Astrocyte of the cerebellum (primary cell): ENCODE measurements at places on chromosomes 11 and 22.

GRCh38 chr11:69417699-69418085 lies 63.8 kb upstream of the LINC01488 start:
- no peak for DNase-seq

GRCh38 chr11:62592146-62592815 lies 958 bp upstream of the TUT1 start:
- DNase-seq, result no peak

GRCh38 chr11:47992959-47993820 lies 12.8 kb downstream of the PTPRJ start:
- no peak for DNase-seq

- peak; percentile 22 for DNase-seq
Measured at GRCh38 chr22:36540867-36541642, 12.1 kb upstream of the EIF3D start.

DNA sequence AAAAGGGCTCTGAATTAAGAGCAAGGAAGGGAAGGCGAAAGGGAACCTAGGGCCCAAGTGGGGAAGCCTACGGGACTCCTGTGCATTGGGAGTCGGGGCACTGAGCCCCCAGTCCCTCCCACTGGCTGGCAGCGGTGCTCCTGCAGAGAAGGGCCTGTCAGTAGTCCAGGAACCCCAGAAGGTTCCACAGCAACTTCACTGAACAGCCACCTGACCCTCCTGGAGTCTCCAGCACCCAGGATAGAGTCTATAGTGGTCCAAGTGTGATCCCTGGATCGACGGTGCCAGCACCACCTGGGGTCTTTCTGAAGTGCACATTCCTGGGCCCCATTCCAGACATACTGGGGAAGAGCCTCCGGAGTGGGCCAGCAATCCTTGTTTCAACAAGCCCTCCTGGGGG lies 100.0 kb upstream of the B3GAT1 start:
- DNase-seq, result no peak

DNA sequence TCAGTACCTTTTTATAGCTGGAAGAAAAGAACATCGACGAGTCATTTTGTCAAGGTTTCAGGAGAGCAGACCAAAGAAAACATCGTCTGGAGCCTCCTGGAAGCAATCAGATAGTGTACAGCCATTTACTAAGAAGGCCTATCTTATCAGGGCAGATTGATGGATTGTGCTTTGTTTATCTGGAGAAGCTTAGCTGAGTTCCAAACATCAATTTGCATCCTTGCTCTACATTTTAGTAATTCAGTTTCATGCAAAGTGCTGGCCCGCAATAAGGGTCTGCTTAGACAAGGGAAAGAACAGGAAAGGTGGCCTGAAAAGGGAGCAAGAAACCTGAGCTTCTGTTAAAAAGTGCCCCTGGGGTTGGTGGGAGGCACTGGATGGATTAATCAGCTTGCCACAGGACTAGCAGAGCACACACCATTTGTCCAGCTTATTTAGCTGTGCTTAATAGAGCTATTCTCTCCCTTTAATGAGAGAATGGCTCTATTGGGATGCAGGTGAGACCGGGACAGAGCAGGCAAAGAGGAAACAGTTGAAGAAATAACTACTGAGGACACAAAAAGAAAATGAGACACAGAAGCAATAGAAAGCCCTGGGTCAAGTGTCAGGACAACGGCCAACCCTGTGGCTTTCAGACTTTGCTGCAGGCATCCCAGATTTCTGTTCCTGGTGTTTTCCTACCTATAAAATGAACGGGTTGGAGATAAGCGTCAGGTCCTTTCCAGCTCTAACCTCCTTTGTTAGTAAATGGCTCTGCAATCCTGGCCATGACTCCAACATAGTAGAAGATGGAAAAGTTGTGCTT lies 122.1 kb upstream of the TTC12 start:
- no peak for DNase-seq

DNA sequence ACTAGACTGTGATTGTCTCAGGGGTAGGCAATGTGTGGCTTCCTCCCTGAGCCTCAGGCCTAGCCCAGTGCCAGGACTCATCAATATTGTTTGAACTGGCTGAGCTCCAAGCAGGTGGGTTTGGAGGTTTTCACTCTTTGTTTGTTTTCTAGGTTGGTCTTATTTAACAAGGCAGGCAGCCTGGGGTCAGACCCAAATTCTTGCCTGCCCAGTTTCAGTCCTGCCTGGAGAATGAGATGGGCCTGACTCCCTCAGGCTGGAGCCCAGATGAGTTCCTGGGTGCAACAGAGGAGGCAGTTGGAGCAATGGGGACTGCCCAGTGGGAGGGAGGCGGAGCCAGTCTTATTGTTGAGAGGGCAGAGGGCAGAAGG lies 28.3 kb upstream of the TP53I11 start:
- no peak for DNase-seq

GRCh38 chr22:49046546-49047361 lies 780.9 kb downstream of the BRD1 start:
- no peak for DNase-seq

GRCh38 chr11:68843052-68843561 lies 1.4 kb upstream of the CPT1A start:
- peak; percentile 32 for DNase-seq

DNA sequence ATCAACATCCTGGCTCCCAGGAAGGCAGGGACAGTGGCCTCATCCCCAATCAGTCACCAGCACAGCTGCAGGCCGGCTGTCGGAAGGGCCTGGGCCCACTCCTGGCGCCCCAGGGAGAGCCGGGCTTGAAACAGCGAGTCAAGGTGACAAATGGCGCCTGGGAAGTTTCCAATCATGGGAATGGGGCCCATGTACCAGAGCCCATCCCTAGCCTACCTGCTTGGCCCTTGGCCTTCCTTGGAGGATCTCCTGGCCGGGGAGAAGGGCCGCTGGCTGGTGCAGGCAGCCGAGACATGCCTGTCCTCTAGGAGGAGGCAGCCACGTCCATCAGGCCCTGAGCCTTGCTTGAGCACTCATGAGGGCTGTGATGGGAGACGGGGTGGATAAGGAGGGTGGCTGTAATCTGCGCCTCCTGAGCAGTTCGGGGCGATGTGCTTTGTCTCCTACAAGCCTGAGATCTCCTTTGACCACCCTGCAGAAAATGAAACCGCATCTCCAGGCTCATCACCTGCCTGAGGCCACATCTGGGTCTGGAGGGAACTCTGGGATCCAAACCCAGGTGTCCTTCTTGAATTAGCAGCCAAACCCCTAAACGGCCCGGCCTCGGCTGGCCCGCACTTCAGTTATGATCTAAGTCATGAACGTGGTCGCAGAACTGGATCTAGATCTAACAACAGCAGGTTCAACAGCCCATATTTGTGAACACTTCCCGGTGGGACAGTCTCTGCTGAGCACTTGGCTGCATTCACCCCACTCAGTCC lies 862.0 kb downstream of the TBC1D22A start:
- DNase-seq, result no peak

GRCh38 chr11:12999597-12999996 lies 9.5 kb upstream of the RASSF10 start:
- DNase-seq, result no peak

DNA sequence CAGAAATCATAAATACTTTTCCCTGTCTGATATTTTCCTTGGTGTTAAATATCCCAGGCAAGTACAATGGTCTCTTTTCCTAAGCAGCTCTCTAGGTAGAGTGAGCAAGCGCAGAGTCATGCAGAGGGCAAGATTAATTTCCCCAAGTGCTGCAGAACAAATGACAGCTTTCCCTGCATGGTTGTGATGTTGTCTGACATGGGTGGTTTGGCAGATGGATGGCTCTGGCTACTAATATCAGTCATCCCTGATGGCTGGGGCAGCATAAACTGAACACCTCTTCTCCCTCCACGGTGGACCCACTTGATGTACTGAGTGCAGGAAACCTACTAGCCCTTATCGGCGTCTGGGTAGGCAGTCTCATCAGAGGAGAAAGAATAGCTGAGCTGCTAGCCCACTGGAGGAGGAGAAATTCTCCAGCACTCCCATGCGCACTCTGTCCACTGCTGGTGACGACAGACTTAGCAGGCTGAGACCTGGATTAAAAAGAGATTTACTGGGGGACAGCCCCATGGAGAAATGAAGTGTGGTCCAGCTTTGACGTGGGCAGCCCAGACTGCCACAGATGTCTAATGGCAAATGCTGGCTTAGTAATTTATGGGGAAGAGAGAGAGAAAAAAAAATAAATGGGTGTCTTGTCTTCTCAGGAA lies 202.9 kb downstream of the DBX1 start:
- no peak for DNase-seq

DNA sequence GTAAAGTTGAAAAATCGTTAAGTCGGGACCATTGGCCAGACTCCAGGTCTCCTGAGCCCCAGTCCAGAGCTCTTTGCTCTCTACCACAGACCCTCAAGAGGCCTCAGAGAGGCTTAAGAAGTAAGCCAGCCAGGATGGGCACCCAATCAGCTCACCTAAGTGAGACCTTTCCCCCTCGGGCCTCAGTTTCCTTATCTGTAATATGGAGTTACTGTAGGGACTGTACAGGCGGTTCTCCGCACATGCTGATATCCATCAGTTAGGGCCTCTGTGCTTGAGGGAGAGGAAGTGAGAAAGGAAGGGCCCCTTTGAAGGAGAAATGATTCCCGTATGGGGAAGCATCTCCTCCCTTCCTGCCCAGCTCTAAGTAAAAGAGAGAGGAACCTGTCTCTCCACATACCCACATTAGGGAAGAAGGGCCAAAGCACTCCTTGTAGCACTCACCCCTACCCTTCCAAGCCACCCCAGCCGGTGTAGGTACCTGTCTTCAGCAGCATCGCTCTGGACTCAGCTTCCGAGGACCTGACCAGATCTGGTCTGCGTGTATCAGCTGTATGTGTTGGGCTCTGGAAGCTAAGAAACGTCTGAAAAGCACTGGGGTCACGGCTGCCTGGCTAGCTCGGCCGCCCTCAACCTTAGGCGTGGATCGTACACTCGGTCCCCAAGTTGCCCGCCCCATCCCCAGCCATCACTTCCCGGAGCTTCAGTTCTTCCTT lies 653 bp downstream of the NAGA start:
- DNase-seq, result no peak

- DNase-seq, result no peak
Measured at GRCh38 chr22:33524511-33525260, 395.6 kb downstream of the LARGE1 start.

DNA sequence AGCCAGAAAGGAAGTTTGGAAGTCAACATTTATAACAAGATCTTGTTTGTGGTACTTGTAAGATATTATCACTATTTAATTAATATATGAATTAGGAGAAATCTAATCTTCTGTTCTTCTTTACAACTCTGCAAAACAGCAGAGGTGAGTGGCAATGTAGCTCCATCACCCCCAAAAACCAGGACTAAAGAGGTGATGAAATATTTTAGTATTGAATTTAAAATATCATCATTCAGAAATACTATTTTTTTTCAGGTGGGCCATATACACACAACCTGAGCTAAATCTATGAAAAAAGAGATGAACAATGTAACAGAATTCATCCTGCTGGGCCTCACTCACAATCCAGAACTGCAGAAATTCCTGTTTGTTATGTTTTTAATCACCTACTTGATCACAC lies at the start of gene OR4C45:
TSS of gene OR4C45 (plus strand) at position 301 of the 400 bp plus-strand sequence.
- no peak for DNase-seq

- no peak for DNase-seq
Measured at GRCh38 chr11:128563942-128564641, 23.3 kb downstream of the ETS1 start.

- no peak for DNase-seq
Measured at GRCh38 chr11:10590218-10590915, 21.9 kb upstream of the LYVE1 start.

DNA sequence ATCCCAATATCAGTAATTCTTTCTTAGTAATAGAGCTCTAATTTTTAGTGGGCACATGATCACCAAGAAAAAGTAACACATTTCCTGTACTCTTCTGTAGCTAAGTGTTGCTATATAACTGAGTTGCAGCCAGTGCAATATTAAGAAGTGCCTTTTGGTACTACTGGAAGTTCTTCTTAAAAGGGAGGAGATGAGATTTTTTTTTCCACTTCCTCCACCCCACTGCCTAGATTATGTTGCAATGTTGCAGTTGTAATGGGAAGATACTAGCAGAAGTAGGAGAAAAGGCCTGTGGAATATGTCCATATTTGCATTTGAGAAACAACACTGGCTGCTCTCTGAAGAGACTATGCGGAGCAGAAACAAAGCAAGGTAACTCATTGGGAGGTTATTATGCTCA lies 280.6 kb upstream of the ANO5 start:
- no peak for DNase-seq

GRCh38 chr11:61280883-61281580 lies 14.1 kb downstream of the VWCE start:
- DNase-seq, result no peak

DNA sequence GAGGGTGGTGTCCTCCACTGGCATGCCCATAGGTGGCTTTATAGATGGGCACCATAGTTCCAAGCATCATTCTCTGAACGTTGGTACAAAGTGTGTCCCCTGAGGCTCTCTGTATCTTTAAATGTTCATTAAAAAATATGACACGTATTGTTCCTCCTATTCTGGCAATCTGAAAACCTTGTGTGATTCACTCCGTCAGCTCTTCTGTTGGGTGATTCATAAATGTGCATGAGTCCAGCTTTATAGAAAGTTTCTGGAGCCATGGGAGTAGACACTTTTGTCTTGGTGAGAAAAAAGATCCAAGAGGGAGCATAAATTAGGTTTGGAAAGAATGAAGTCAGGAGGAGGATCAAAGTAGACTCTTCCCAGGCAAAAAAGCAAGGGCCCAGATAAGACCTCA lies 728.8 kb downstream of the NELL1 start:
- DNase-seq, result no peak

DNA sequence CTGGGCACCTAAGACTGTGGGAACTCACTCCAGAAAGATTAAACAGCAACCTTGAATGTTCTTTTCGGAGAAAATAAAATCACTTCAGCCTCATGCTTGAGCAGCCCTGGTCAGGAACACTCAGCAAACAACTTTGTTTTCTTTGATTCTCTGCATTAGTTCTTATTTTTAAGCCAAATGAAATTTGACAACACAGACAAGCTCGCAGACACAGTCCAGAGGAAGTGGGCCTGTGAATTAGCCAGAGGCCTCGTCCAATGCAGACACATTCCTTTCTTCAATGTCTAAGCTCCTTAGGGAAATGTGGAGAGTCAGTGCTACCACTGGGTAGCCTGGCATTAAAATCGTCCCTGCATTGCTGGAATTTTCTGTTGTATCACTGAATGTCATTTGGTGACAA lies 62.9 kb upstream of the CSNK2A3 start:
- peak; percentile 15 for DNase-seq

GRCh38 chr22:48382197-48382596 lies 1445.5 kb downstream of the BRD1 start:
- no peak for DNase-seq
